ENCODE measurements at places on chromosomes 1 and 21. TPM values are rescaled to one million over a fixed set of nuclear protein-coding genes. Genes with fewer than 3 reads are reported as not detected.

DNA sequence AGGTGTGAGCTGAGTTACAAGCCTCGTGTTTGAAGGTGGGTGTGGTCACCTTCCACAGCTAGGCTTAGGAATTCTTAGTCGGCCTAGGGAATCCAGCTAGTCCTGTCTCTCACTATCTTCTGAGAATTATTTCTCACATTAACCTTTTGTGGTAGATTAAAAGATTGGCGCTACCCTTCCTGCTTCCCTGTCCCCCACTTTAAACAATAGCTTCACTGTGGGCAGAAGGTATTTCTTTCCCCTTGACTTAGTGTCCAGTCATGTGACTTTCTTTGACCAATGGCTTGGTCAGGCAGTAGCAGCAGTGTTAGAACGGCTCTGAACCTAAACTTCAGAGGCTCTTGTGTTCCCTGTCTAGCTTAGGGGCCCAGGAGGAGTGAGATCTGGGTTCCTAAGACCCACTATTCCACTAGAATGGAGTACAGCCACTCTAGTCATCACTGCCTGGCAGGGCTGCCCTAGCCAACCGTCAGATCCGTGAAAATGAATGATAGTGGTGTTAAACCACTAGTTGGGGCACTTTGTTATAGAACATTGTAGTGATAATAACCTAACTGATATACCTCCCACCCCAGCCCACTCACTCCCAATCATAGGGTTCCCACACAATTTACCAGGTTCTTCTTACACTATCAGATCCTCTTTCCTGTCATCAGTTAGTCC lies 13.9 kb upstream of the C1orf141 start:
- H3K27ac ChIP-seq = peak overlapping the region; percentile 22
- no peaks in the 10 kb centered on the region for H3K36me3 ChIP-seq
- no peak for DNase-seq
- peaks cover 30% of the 10 kb centered on the region for H3K4me1 ChIP-seq
- H3K4me3 ChIP-seq = no peak overlapping the region
- H3K27me3 ChIP-seq = peaks cover 18% of the 10 kb centered on the region

DNA sequence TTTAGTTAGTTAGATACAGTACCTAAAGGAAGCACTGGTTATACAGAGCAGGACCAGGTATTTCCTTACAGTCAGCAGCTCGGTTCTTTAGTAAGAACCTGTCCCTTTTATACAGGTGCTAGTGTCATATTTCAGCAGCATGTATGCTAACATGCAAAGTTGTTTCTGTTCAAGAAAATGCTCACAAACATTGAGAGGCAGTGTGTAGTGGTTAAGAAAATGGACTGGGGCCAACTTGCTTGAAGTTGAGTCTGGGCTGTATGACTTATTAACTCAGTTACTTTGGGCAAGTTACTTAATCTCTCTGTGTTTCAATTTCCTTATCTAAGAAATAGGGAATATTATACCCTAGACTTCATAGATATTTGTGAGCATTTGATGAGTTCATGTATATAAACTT lies 31.1 kb downstream of the AK4 start:
- DNase-seq = no peak
- H3K4me1 ChIP-seq = peaks cover 4% of the 10 kb centered on the region
- H3K27ac ChIP-seq = no peak overlapping the region

- H3K36me3 ChIP-seq = no peaks in the 10 kb centered on the region
- no peak for DNase-seq
- H3K27me3 ChIP-seq = peaks cover 32% of the 10 kb centered on the region
- no peak overlapping the region for H3K4me3 ChIP-seq
- peaks cover 3% of the 10 kb centered on the region for H3K4me1 ChIP-seq
Observed at GRCh38 chr1:90795431-90795830, 78.3 kb upstream of the BARHL2 start.

DNA sequence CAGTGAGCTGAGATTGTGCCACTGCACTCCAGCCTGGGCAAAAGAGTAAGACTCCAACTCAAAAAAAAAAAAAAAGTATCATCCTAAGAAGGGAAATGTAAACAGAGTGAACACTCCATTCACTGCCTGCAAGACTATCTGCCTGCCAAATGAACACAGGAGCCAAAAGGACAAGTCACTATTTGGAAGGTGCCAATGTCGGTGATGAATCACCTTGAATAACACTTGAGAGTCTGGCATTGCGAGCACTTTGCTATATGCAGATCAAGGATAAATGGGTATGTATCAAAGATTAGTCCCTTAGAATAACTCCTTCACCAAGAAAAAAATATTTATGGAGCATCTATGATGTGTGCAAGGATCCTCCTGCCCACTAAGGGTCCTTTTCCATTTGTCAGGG lies 6.6 kb downstream of the UBR4 start:
- no peak overlapping the region for H3K4me3 ChIP-seq
- no peak for DNase-seq
- no peaks in the 10 kb centered on the region for H3K27me3 ChIP-seq
- H3K4me1 ChIP-seq = peaks cover 58% of the 10 kb centered on the region
- peaks cover 20% of the 10 kb centered on the region for H3K36me3 ChIP-seq

- DNase-seq = no peak
- peaks cover 10% of the 10 kb centered on the region for H3K36me3 ChIP-seq
- no peaks in the 10 kb centered on the region for H3K27me3 ChIP-seq
- peaks cover 48% of the 10 kb centered on the region for H3K4me1 ChIP-seq
Observed at GRCh38 chr1:230141021-230141648, 74.1 kb downstream of the GALNT2 start.

GRCh38 chr1:27589441-27589840 lies 14.5 kb downstream of the AHDC1 start:
- no peaks in the 10 kb centered on the region for H3K27me3 ChIP-seq
- H3K27ac ChIP-seq = no peak overlapping the region
- H3K4me1 ChIP-seq = no peaks in the 10 kb centered on the region
- no peak overlapping the region for H3K4me3 ChIP-seq
- DNase-seq = no peak

DNA sequence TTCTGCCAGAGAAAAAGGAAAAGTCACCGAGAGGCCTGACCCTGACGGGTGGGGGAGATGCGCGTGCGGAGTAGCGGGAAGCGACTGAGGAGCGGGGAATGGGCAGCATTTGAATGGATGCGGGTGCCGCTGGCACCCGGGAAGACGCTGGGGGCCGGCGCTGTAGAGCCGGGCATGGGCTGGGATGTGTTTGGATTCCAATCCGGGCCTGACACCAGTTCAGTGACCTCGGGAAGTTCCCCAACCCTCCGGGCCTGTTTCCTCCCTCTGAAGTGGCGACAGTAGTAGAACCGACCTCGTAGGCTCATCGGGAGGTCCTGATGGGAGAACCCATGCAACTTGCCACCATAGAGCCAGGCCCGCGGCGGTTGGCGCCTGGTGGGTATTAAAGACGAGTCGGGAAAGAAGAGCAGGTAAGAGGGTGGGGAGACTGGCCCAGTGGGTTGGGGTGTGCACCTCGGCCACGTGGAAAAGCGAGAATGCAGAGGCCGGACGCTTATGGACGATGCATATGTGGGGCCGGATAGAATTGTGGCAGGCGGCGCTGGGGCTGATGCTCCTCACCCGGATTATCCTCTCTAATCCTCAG lies 642 bp upstream of the SLC16A1 start:
- peaks cover 52% of the 10 kb centered on the region for H3K4me1 ChIP-seq
- peaks cover 67% of the 10 kb centered on the region for H3K36me3 ChIP-seq
- peak overlapping the region; percentile 100 for H3K27ac ChIP-seq
- peak; percentile 47 for DNase-seq

DNA sequence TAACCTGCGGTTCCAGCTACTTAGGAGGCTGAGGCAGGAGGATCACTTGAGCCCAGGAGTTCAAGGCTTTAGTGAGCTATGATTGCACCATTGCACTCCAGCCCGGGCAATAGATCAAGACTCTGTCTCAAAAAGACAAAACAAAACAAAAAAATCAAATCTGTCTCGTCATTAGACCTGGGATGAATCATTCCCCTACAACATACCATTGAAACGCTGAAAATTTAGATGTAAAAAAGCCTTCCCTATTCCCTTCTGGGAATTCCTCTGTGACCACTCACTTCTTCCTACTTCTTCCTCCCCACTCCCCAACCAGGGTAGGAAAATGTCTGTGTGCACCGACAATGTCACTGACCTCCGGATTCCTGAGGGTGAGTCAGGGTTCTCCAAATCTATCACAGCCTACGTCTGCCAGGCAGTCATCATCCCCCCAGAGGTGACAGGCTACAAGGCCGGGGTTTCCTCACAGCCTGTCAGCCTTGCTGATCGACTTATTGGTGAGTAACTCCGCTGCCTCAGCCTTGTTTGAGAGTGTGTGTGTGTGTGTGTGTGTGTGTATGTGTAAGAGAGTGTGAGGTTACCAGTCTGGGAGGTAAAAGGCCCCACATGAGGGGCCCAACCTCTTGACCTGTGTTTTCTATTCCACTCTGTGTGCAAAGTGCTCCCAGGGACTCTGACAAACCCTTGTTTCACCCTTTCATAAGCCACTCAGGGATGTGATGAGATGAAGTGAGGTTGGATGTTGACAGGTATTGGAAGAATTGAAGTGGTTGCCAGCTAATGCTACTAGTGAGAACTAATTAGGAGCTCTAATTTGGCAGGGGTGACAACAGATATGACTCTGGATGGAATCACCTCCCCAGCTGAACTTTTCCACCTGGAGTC lies 16.3 kb upstream of the SARS1 start:
- H3K4me3 ChIP-seq = no peak overlapping the region
- no peaks in the 10 kb centered on the region for H3K27me3 ChIP-seq
- peaks cover 14% of the 10 kb centered on the region for H3K4me1 ChIP-seq
- no peak for DNase-seq
- H3K36me3 ChIP-seq = peaks cover 2% of the 10 kb centered on the region

GRCh38 chr1:82845866-82846265 lies 1045.1 kb downstream of the ADGRL2 start:
- H3K4me1 ChIP-seq = no peaks in the 10 kb centered on the region
- no peaks in the 10 kb centered on the region for H3K36me3 ChIP-seq
- H3K4me3 ChIP-seq = no peak overlapping the region

GRCh38 chr1:59079434-59080140 lies 217.3 kb upstream of the FGGY start:
- no peak for DNase-seq
- peaks cover 8% of the 10 kb centered on the region for H3K4me1 ChIP-seq
- no peak overlapping the region for H3K4me3 ChIP-seq
- no peak overlapping the region for H3K27ac ChIP-seq

- H3K4me1 ChIP-seq = peaks cover 7% of the 10 kb centered on the region
- H3K4me3 ChIP-seq = no peak overlapping the region
- H3K27me3 ChIP-seq = no peaks in the 10 kb centered on the region
- H3K27ac ChIP-seq = no peak overlapping the region
Observed at GRCh38 chr1:53051676-53052075, 10.3 kb upstream of the PODN start.

- DNase-seq = no peak
- peak overlapping the region; percentile 7 for H3K4me3 ChIP-seq
- H3K4me1 ChIP-seq = peaks cover 6% of the 10 kb centered on the region
- no peaks in the 10 kb centered on the region for H3K27me3 ChIP-seq
- no peaks in the 10 kb centered on the region for H3K36me3 ChIP-seq
Observed at GRCh38 chr1:2640626-2641025, 7.8 kb upstream of the MMEL1 start.

- no peaks in the 10 kb centered on the region for H3K4me1 ChIP-seq
- no peaks in the 10 kb centered on the region for H3K27me3 ChIP-seq
- no peaks in the 10 kb centered on the region for H3K36me3 ChIP-seq
- no peak overlapping the region for H3K27ac ChIP-seq
Observed at GRCh38 chr21:27769763-27770162, 802.9 kb upstream of the ADAMTS5 start.

GRCh38 chr1:54701066-54701465 lies 14.6 kb upstream of the TTC4 start:
- H3K27ac ChIP-seq = no peak overlapping the region
- H3K4me3 ChIP-seq = no peak overlapping the region
- no peaks in the 10 kb centered on the region for H3K27me3 ChIP-seq
- H3K4me1 ChIP-seq = peaks cover 4% of the 10 kb centered on the region

- DNase-seq = no peak
Observed at GRCh38 chr1:70411360-70411844, 334 bp downstream of the CTH start.

DNA sequence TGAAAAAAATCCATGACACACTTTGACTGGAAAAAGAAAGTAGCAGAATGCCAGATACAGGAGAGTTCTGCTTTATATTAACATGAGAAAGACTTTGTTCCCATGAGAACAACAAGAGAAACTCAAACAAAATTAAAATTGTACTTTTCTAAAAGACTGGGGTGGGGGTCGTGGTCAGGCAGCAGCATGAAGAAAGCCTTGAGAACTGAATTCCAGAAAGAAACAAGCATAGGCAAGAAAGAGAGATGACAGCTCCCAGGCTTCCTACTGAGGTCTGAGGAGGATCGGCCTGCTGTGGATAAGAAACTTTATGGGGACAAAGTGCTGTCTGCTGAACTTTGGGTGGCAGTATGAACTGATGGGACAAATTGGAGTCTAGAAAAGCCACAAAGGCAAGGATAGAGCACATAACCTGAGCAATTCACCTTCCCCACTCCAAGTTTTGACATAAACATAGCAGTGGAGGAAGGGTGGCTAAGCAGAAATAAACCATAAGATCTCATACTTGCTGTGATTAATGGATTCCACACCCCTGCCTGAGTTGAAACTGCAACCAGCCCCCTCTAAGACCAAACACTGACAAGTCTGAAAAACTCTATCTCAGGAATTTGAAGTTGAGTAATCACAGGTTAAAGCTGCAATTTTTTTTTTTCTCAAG lies 43.7 kb downstream of the COL6A1 start:
- H3K36me3 ChIP-seq = peaks cover 5% of the 10 kb centered on the region
- no peak overlapping the region for H3K4me3 ChIP-seq
- peaks cover 11% of the 10 kb centered on the region for H3K27me3 ChIP-seq
- H3K4me1 ChIP-seq = peaks cover 14% of the 10 kb centered on the region
- H3K27ac ChIP-seq = no peak overlapping the region
- DNase-seq = no peak

GRCh38 chr21:29465546-29465945 lies 166.8 kb downstream of the BACH1 start:
- no peaks in the 10 kb centered on the region for H3K27me3 ChIP-seq
- peaks cover 20% of the 10 kb centered on the region for H3K36me3 ChIP-seq
- no peak for DNase-seq
- H3K4me3 ChIP-seq = no peak overlapping the region
- peaks cover under 1% of the 10 kb centered on the region for H3K4me1 ChIP-seq
- no peak overlapping the region for H3K27ac ChIP-seq

DNA sequence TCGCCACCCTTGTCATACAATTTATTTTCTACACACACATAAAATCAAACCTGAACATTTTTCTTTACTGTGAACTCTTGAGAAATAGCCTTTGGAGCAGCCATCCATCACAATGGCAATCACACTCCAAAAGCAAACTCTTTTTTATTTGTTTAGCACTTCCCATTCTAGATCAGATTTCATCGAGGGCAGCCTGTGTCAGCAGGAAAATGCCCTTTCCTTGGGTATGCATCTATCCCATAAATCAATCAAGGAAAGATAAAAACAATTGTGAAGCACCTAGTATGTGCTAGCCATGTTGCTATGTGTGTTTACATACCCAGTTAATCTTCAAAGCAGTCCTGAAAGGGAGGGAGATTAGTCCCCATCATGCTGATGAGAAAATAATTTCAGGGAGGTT lies 484.1 kb upstream of the USP24 start:
- H3K4me3 ChIP-seq = no peak overlapping the region
- H3K36me3 ChIP-seq = no peaks in the 10 kb centered on the region
- H3K27me3 ChIP-seq = peaks cover 3% of the 10 kb centered on the region
- H3K4me1 ChIP-seq = no peaks in the 10 kb centered on the region
- H3K27ac ChIP-seq = no peak overlapping the region
- no peak for DNase-seq

Gene NR1I3
- total RNA-seq = not detected

Gene ADAMTS5
- not detected for total RNA-seq

Gene TRAF3IP3
- total RNA-seq = 204 TPM

Gene FALEC
- not detected for total RNA-seq

Gene FNDC10
- 2.9 TPM for total RNA-seq

Gene APCS
- not detected for total RNA-seq

Gene HMGCS2
- total RNA-seq = not detected

Gene RUNX3
- total RNA-seq = 144 TPM

Gene SLC30A7
- total RNA-seq = 40.9 TPM

Gene TMIGD3
- not detected for total RNA-seq

Gene VAMP4
- total RNA-seq = 4.8 TPM

Gene RSPO1
- not detected for total RNA-seq
